ENCODE measurements at places on chromosomes 3 and 15. TPM values are rescaled to one million over a fixed set of nuclear protein-coding genes. Genes with fewer than 3 reads are reported as not detected.

Gene SLC22A14
- total RNA-seq, result not detected

Gene CLDN18
- total RNA-seq, result not detected

Gene TRH
- total RNA-seq, result not detected

Gene BSN
- 0.12 TPM for total RNA-seq

Gene RNU5B-1
- total RNA-seq, result not detected

Gene WNT5A
- not detected for total RNA-seq
